NCI-H1436 treated with DMSO at 0.1 percent for 48 hours (cell line): ENCODE measurements at places on chromosomes 2 and 18.

DNA sequence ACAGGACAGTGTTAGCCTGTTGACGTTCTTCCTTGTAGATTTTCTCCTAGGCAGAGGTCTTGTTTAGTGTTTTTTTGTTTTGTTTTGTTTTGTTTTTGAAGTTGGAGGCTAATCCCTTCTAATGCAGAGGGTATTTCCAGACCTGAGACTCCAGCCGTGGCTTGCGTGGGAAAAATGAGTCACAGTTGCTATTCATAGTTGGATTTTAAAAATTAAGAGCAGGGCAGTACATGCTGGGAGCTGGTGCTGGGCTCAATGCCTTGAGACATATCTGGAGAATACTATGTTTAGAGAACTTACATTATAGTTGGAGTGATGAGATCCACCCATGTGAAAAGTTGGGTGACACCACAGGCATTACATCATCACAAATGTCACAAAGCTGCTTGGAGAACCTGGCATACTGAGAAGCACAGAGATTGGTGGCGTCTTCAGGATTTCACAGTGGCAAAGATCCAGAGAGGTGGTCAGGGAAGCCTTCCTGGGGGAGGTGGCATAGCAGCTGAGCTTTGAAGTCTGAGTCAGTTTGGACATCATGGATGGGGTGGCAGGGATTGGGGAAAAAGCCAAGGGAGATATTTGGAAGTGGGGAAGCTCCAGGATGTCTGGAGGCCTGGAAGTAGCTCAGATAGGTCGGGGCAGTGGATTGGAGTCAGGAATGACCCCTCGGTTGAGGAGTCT lies 249.4 kb downstream of the LOXHD1 start:
- no peak for DNase-seq

DNA sequence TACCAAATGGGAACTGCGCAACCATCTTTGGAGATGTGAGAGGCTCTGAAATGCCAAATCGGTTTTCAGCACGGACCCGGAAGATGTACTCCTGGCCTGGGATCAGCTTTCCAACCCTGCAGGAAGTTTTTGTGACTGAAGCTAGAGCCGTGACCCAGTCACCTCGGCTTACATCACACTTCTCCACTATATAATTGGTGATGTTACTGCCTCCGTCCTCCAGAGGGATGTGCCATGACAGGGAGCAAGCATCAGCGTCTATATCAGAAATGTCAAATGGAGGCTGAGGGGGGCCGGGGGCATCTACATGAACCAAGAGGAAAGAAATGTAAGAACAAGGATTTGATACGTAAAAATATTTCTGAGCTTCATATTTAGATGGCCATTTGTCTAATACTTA lies 104.4 kb downstream of the PLEKHA3 start:
- DNase-seq = no peak

DNA sequence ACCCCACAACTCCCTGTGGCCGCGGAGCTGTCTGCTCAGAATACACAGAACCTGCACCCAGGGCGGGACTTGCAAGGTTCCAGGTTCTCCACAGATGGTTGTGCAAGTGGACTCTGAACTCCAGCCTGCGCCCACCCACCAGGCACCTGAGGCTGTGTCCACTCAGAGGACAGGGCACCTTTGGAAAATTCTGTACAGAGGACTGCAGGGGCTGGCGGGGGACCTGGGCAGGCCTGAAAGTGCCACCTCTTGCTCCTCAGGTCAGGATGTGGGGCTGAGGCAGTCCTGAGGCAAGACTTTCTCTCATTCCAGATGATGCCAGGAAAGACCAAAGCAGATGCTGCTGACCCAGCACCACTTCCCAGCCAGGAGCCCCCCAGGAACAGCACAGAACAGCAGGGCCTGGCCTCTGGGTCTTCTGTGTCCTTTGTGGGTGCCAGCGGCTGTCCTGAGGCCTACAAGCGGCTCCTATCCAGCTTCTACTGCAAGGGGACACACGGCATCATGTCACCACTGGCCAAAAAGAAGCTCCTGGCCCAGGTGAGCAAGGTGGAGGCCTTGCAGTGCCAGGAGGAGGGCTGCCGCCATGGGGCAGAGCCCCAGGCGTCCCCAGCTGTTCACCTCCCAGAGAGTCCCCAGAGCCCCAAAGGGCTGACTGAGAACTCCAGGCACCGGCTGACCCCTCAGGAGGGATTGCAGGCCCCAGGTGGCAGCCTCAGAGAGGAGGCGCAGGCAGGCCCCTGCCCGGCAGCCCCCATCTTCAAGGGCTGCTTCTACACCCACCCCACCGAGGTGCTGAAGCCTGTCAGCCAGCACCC lies 14.4 kb downstream of the ARID5A start:
- no peak for DNase-seq

GRCh38 chr2:120231564-120231973 lies 8.4 kb upstream of the TMEM185B start:
- no peak for DNase-seq

- no peak for DNase-seq
These were observed 125.9 kb downstream of the ACOXL start for GRCh38 chr2:110858135-110858725.

GRCh38 chr2:108630567-108631405 lies 88.5 kb upstream of the RANBP2 start:
- no peak for DNase-seq

DNA sequence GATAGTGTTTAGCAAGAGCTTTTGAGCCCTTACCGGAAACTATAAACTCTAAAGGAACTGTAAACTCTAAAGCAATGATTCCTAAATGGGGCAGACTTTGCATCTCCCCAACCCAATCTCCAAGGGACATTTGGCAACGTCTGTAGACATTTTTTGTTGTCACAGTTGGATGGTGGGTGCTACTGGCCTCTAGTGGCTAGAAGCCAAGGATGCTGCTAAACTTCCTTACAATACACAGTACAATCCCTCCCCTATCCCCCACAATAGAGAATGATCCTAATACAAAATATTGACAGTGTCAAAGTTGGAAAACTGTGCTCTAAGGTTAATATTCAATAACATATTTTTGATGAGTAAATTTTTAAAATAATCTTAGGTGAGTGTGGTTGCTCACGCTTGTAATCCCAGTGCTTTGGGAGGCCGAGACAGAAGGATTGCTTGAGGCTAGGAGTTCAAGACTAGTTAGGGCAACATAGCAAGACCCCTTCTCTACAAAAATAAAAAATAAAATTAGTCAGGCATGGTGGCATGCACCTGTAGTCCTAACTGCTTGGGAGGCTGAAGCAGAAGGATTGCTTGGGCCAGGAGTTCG lies 66.7 kb downstream of the PTPN4 start:
- no peak for DNase-seq

DNA sequence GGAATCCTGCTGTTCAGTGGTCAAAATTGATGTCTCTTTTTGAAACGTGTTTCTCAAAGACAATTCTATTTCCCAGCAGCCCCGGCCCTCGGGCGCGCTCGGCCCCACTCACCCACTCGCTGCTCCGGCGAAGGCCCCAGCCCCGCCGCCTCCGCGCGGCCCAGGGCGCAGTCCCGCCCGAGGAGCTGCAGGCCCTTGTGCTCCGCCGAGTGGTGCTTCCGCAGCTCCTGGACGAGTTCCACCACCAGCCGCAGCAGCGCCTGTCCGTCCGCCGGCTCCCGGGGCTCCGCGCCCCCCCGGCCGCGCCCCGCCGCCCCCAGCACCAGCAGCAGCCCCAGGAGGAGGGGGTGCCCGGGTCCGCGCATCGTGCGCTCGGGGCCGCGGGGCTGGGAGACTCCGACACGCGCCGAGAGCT lies 413 bp downstream of the ALKAL2 start:
- DNase-seq = no peak

GRCh38 chr18:64091526-64091925 lies 57.4 kb downstream of the LINC00305 start:
- no peak for DNase-seq

DNA sequence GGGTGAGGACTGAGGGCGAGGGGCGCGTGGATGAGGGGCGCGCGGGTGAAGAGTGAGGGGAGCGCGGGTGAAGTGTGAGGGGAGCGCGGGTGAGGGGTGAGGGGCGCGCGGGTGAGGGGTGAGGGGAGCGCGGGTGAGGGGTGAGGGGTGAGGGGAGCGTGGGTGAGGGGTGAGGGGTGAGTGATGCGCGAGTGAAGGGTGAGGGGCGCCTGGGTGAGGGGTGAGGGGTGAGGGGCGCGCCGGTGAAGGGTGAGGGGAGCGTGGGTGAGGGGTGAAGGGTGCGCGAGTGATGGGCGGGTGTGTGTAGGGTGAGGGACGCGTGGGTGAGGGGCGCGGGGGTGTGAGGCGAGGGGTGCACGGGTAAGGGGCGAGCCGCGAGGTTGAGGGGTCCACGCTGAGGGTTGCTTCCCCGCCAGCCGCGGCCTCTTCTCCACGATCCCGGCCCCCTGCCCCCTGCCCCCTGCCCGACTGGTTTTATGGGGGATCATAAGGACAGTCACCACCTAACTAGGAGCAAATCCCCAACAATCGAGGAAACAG lies 1.1 kb upstream of the SLC66A2 start:
- no peak for DNase-seq

DNA sequence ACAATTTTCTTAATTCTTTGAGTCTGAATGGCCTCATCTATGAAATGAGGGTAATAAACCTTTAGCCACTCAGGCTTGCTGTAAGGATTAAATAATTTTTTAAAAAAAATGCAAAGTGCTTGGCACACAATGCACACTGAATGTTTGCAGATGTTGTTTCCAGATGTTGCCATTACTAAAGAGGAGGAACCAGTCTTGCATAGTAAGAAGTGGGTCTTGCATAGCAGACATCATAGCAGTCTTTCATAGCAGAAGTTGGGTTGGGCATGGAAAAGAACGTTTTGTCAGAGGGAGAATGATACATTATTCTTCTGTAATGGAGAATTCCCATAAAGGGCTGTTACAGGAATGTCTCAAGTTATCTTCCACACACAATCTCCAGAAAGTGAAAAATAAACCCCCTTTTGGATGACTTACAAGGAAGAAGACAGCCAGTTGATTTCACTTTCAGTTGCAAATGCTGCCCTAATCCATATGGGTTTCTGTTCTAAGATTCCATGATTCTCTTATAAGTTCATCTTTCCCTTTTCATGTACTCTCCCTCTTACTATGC lies 327.7 kb downstream of the SUCLG1 start:
- DNase-seq = no peak

DNA sequence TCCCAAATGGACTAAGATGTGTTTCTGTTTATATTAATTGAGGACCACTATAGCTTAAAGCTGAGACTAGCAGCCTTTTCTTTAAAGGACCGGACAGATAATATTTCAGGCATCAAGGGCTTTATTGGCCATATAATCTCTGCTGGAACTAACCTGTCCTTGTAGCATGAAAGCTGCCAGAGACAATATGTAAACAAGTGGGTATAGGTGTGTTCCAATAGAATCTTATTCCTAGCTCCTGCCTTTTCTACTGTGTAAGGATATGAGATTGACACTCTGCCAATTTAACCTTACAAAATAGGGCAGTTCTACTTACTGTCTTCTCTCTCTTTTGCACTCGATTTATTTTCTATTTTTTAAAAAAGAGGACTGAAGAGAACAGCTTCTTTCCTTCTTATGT lies 74.0 kb downstream of the RHBDD1 start:
- no peak for DNase-seq

DNA sequence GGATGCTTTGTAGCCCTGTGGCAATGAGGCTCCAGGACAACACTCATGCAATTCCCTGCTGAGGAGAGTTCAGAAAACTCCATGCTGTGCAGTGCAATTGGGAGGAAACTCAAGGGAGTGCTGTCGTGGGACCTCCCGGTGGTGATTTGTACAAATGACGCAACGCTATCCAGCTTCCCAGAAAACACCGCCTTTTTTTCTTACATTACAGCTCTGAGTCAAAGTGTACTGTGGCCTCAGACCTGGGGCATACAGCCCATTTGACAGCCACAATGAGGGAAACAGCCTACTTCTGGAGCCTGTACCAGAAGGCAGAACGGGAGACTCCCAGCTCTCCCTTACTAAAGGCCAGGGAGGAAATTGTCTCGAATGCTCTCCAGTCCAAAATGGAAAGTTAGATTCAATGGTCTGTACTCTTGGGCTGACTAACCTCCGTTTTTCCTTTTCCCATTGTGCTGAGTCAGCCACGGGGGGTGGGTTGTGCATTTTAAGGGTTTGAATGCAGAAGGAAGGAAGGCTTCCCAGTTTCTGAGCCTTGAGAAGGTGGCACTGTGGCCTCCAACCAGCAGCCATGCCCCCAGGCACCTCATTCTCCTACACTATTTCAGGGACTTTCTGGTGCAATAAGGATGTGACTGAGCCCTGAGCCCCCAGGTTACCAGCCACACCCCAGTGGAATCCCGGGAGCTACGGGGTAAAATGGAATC lies 16.4 kb upstream of the CYP1B1 start:
- DNase-seq = no peak

DNA sequence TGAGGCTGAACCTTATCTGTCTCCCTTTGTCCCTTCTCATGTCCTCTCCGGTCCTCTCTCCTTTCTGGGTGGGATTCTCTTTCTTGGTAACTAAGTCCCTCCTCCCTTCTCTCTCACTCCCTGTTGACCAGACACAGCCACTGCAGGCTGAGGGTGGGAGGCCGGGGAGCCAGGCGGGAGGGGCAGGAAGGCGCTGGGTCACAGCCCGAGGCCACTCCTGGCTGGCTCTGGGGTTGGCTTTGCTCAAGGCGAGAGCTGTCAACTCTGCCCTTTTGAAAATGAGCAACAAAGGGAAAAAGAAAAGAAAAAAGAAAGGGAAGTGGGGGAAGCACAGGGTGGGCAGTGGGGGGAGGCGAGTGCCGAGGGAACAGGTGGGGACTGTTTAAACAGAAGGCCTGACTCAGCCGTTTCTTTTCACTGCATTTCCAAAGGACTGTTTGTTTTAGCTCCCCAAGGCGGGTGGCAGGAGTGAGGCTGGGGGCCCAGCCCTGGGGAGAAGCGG lies 70.5 kb upstream of the IGFBP5 start:
- peak; percentile 73 for DNase-seq

DNA sequence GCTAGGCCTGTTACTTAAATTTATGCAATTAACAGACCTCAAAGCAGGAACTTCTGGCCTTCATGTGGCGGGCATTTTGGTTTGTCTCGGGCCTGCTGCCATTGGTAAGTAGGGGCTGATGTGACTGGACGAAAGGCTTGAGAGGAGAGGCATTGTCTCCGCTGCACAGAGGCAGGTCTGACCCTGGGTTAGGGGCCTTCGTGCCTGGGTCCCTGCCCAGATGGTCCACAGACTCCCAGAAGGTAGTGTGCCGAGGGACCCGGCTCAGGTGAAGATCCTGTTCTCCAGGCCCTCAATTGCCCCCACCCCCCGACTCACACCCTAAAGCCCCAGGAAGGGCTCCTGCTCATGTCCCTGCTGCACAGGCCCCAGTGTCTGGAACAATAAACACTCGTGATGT lies 764.9 kb downstream of the TMEM182 start:
- DNase-seq = no peak
